GM23248 (cell line): ENCODE measurements at places on chromosomes 1 and 21. TPM values are rescaled to one million over a fixed set of nuclear protein-coding genes. Genes with fewer than 3 reads are reported as not detected.
A peak's percentile ranks its signal among the peaks of the same experiment; 100 is the strongest.

DNA sequence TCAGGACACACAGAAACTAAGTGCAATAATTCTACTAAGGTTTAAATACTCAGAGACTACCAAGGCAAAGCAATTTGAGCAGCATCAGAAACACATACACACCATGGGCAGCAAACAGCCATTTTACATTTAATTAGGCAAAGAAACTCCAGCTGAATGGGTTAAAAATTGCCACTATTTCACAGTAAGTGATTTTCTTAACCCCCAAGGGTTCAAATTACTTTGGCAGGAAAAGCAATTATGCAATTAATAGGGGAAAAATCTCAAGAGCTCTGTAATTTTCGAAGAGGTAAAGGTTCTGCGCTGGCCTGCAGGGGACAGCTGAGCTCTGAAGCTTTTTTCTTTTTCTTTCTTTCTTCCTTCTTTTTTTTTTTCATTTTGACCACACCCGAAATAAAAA lies 206.2 kb upstream of the RRP15 start:
- no peak for DNase-seq

Gene F5
- not detected in 2 replicates for total RNA-seq

Gene AKNAD1
- not detected in 2 replicates for total RNA-seq

Gene TEX38
- not detected in 2 replicates for total RNA-seq

Gene FBXO44
- 16.6 and 20.6 TPM in 2 replicates for total RNA-seq

- DNase-seq: no peak
Measured at GRCh38 chr1:211527006-211527405, 35.0 kb upstream of the RD3 start.

DNA sequence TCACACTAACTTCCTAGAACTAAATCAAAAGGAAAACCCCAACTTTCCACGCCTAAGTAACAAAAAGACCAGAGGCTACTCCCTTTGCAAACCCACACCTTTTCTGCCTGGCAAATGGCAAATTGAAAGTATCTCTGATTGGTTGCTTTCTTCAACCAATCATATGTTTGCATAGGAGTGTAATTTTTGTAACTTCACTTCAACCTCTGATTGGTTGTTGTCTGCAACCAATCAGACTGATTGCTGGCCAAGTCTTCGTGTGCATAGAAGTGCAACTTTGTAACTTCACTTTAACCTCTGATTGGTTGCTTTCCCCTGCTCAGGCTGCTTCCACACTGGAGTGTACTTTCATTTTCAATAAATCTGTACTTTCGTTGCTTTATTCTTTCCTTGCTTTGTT lies 36.9 kb upstream of the PADI2 start:
- peak; percentile 14 for DNase-seq

Gene ALPL
- total RNA-seq: not detected in 2 replicates

GRCh38 chr1:53125623-53126360 lies 16.6 kb downstream of the SLC1A7 start:
- no peak for DNase-seq

Gene SLC45A1
- 0.25 and 0.97 TPM in 2 replicates for total RNA-seq

Gene SLC16A4
- 28.1 and 34.3 TPM in 2 replicates for total RNA-seq

Gene KRTAP19-3
- total RNA-seq: not detected in 2 replicates

GRCh38 chr1:234348964-234349363 lies 24.3 kb upstream of the COA6 start:
- DNase-seq: no peak

Gene FLG2
- total RNA-seq: not detected in 2 replicates

DNA sequence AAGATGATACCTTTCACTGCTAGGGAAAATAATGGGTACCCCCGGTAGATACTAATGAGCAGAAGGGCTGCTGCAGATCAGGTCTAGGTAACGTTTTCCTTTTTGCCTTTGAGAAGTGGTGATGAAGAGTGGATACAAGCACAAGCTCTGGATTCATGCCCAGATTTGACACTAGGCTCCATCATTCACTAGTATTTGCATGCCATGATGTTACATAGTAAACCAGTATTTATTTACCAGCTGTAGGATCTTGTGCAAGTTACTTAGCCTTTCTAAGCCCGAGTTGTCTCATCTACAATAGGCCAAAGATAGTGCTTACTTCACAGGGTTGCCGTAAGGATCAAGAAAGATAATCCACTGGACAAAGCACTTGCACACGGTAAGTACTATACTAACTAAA lies 14.2 kb downstream of the PTPN14 start:
- peak; percentile 42 for DNase-seq

Gene PKP1
- 0.13 and 0.43 TPM in 2 replicates for total RNA-seq

DNA sequence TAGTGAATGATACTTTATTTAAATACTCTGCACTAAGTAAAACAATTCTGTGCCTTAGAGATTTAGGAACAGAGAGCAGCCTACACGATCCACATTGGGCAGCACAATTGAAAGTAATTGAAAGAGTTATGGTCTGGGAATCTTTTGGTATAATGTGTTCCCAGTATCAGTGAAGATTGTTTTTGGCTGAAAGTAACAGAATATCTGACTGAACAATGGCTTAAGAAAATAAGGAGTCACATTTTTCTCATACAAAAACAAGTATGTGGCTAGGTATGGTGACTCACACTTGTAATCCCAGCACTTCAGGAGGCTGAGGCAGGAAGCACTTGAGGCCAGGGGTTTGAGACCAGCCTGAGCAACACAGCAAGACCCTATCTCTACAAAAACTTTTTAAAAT lies 306.2 kb downstream of the NFIA start:
- peak; percentile 27 for DNase-seq

Gene HAPLN2
- not detected in 2 replicates for total RNA-seq

GRCh38 chr21:22965455-22966135 lies 1967.4 kb downstream of the NCAM2 start:
- no peak for DNase-seq

DNA sequence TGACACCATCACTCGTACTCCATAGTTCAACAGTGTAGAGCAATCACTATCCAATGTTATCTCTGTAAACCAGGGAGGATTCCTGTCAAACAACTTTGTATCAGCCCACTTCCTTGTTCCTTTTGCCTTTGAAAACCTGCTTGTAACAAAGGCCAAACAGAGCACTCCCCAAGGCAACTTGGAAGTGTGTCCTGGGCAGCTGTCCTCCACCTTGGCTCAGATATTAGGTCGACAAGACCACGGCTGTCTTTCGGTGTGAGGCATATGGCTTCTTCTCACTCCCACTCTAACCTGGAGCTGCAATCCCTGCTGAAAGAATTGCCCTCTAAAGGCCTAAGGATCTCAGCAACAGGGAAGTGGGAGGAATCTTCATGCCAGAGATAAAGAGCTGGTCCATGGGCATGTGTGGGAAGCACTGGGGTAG lies 66.7 kb downstream of the ITPKB start:
- DNase-seq: no peak

DNA sequence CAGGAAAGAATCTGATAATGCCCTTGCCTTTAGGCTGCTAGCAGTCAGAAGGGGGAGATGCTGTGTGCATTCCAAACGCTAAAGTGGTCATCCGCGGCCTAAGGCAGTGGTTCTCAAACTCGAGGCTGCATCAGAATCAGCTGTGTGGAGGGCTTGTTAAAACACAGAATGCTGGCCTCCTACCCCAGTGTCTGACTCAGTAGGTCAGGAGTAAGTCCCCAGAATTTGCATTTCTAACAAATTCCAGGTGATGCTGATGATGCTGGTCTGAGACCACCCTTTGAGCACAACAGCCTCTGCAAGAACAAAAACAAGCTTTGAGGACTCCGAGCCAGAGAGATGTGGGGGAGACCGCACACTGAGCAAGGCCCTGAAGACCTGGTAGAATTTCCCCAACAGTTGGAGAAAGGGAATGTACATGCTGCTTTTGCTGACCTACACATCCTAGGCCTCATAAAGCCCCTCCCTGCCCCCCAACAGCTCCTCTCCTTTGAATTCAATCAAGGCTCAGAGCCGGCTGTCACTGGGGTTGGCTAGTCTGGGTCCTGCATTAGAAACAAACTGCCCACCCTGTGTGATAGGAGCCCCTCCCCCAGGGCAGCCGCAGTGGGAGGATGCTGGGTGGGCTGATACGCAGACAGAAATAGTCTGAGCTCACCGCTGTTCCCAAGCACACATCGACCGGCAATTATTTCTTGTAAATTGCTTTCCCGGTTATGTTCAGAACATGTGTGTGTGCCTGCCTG lies 27.1 kb downstream of the SHISAL2A start:
- no peak for DNase-seq

DNA sequence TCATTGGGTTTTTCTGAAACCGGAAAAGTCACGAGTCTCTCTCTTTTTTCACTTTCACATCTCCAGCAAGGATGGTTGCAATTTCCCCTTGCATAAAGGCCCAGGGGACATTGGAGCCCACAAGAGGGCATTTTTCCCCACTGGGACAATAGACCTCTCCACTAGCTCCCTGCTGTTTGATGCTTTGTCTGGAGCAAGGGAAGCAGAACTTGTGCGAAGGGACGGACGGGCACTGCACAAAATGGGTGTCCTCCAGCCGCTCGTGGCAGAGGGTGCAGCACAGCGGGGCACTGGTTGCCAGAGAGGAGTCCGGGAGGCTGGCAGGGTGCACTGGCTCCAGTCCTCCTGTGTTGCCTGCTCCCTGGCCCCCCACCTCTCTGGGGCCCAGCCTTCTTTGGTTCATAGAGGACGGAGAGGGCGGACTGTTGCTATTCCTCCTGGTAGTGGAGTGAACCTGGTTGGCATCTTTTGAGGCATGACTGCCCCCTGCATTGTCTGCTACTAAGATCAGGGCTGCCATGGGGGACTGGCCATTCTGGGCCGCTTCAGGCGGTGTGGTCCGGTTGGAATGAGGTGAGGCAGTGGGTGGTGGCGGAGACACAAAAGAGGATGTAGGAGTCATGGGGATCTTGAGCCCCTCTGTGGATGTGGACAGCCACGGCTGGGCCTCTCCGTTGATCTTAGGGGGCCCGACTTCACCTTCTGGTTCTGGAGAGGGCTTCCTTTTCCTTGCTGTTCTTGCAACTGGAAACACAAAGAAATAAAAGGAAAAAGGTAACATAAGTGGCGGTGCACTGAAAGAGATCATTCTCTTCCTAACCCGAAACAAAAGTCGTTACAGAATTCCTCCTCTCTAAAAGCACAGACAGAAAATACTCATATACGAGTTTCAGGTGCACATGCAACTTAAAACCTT lies 2.6 kb downstream of the IRF2BP2 start:
- DNase-seq: peak; percentile 64

DNA sequence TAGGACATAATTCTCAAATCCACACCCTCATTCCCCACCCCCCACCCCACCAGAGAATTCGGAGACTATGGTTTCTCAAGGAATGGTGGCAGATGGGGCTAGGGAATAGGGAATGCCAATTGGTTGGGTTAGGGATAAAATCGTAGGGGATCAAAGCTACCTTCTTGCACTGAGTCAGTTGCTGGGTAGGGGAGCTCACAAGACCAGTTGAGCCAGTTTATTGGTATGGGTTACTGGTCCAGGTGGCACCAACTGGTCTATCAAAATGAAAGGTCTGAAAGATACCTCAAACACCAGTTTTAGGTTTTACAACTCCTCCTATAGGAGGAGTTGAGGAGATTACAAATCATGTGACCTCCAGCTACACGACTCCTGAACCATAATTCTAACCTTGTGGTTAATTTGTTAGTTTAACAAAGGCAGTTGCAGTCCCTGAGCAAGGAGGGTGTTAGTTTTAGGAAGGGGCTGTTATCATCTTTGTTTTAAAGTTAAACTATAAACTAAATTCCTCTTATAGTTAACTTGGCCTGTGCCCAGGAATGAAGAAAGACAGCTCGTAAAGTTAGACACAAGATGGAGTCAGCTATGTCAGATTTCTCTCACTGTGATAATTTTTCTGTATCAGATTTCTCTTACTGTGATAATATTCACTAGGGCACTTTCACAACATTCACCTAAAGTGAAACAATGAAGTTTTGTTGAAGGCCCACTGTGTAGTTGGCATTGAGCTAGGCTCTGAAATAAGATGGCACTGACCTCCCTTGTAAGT lies 2.5 kb downstream of the SHISAL2A start:
- DNase-seq: no peak

Gene NUF2
- 4.9 and 11.8 TPM in 2 replicates for total RNA-seq

Gene KCND3
- 0.13 and 0.22 TPM in 2 replicates for total RNA-seq

DNA sequence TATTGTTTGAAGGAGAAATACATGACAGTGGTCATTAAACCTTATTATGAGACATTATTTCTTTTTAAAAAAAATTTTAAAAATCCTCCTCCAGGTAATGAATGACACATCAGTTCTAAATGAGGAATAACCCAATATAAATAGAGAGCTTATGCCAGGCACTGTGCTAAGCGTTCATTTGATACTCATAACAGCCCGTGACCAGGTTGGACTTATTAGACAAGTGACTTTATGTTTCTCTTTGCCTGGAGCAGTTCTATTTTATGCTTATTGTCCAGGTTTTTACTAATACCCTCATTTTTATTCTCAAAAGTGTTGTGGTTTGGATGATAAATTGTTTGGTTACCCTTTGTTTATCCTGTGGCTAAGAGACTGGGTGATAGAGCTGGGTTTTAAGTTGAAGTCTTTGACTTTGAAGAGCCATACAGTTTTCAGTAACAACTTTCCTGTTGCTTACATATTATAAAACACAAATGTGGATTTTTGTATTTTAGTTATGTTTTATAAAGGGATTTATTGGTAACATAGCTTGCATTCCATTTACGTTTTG lies 84.2 kb downstream of the RABGAP1L start:
- DNase-seq: no peak

Gene PCBP3
- 0.32 TPM in 1 of 2 replicates, not detected in the other for total RNA-seq

- no peak for DNase-seq
Measured at GRCh38 chr1:212594640-212595039, 13.9 kb upstream of the ATF3 start.

Gene SPRR1A
- total RNA-seq: not detected in 2 replicates

GRCh38 chr1:90721210-90722194 lies 4.4 kb upstream of the BARHL2 start:
- peak; percentile 76 for DNase-seq

GRCh38 chr1:162229549-162229948 lies 147.1 kb downstream of the SPATA46 start:
- no peak for DNase-seq

DNA sequence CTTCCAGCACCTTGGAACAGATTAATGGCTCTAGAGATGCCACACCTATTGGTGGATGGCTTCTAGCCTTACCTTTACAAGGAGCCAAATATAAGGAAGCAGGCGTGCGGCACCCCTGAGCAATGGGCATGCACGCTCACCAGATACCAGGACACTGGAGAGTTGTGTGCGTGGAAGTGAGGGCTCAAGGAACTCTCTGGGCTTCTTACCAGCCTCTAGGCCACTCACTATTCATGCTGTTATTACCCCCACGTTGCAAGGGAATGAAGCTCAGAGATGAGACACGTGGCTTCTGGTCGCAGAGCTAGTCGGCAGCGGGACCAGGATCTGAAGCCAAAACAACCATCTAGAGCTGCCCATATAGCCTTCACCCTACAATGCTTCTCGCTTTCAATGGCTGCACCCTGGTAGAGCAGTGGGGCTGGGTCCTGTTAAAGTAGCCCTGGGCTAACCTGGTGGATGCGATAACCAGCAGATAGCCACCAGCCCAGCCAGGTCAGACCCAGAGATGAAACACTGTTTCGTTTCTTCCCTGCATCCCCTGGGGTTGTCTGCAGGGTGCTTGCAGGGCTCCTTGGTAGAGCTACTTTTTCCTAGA lies 396.4 kb upstream of the VAMP3 start:
- no peak for DNase-seq

DNA sequence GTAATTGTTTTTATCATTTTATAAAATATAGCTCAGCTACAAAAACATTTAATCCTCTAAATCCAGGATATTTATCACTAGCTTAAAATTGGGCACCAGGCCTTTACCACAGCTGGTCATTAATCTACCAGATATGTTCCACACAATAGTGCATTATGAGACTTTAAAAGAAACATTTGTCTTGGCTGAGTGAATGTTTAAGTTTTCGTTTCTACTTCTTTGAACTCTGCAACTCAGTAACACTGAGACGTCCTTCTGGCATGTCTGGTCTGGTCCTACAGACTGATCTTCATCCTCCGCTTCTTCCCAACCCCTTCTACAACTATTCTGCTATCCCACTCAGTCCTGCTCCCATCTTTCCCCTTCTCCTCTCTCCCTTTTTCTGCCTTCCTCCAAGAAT lies 296.2 kb downstream of the NEGR1 start:
- DNase-seq: no peak
